ENCODE measurements at places on chromosomes 2 and 18.

GRCh38 chr2:47870641-47871540 is 35.4 kb downstream of the FBXO11 start:
- DNase-seq = no peak

DNA sequence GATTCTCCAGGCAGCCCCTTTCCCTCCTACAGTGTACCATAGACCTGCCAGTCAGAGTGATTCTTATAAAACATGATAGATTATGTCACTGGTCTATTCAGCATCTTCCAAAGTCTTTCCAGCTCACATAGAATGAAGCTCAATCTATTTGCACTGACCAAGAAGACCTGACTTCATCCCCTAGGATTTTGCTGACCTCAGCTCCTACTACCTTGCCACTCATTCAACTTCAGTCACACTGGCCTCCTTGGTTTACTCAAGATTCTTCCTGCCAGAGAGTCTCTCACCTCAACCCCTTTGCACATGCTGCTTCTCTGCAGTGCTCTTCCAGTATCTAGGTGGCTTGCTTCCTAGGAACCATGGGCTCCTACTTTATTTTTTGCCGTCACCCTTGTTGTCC is 392.9 kb downstream of the PID1 start:
- DNase-seq = no peak

DNA sequence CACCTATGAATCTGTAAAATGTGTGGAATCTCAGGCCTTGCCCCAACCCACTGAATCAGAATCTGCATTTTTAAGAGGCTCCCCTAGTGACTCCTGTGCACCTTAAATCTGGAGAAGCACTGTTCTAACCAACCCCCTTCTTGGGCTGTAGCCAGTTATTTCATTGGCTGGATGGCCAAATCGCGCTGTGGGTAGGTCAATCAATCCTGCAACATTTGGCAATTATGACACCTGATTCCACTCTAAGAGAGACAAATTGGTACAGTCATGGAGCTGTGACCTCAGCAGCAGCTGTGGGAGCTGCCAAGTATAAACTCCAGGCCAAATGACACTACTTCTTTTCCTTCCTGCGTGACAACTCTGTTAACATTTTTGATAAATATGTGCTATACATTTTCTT is 208.7 kb downstream of the CLIP4 start:
- no peak for DNase-seq

DNA sequence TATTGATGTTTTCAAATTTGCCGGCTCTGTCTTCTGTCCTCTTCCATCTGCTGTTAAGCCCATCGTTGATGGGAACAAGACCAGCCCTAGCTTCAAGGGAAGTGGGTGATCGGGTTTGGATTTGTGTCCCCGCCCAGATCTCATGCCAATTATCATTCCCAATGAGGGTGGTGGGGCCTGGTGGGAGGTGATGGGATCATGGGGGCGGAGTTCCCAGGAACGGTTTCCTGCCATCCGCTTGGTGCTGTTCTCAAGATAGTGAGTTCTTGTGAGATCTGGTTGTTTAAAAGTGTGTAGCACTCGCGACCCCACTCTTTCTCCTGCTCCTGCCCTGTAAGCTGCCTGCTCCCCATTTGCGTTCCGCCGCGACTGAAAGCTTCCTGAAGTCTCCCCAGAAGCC is 9.5 kb downstream of the ASB18 start:
- DNase-seq = no peak

DNA sequence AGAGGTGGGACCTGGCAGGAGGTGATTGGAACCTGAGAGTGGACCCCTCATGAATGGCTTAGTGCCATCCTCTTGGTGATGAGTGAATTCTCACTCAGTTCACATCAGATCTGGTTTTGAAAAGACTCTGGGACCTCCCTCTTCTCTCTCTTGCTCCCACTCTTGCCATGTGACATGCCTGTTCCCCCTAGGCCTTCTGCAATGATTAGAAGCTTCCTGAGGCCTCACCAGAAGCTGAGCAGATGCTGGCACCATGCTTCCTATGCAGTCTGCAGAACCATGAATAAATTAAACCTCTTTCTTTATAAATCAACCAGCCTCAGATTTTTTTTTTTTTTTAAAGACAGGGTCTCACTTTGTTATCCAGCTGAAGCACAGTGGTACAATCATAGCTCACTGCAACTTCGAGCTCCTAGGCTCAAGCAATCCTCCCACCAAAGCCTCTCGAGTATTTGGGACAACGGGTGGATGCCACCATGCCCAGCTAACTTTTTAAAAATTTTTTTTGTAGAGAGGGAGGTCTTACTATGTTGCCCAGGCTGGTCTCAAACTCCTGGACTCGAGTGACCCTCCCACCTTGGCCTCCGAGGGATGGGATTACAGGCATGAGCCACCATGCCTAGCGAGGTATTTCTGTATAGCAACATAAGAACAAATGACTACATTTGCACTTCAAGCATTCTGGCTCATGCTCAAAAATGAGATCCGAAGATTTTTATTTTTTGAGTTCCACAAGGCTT is 2.0 kb upstream of the ZFAND2B start:
- no peak for DNase-seq

DNA sequence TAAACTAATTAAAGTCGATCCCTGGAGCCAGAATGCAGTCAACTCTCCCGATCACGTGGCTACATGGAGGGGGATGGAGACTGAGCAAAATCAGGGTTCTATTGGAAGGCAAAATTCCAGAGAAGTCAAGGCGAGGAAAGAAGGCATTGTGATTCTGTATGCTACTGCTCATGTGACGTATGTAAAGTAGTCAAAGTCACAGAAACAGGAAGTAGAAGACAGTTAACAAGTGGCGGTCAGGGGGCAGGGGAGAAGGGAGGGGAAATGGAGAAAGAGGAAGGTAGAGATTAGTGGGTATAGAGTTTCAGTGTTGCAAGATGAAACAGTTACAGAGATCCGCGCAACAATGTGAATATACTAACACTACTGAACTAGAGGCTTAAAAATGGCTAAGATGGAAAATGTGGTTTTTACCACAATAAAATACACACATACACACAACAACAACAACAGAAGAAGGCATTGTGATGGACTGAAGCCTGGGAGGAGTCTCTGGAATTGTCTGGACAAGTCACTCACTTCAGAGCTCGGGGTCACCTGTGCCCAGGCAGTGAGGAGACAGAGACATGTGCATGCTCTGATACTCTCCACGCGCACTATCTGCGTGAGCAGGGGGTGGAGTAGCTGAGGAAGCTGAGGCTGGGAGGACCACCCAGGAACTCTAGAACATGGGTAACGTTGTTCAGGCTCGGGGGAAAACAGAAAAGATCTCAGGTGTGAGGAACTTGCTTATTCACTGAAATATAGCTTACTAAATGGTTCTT is 89.9 kb upstream of the CDCA7 start:
- DNase-seq = no peak

GRCh38 chr2:69701100-69701945 is 40.6 kb upstream of the ANXA4 start:
- DNase-seq = no peak

DNA sequence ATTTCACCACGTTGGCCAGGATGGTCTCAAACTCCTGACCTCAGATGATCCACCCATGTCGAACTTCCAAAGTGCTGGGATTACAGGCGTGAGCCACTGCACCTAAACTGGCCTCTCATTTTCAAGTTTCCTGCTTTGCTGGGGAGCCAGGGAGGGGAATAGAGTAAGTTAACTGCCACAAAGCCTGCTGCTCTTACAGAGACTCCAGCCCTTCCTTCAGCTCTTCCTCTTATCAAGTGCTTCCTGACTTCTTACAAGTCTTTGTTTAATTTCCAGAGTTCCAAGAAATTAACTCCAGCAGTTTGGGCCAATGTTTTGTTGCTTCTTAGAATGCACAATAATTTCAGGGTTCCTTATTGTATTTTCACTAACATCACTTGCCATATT is 24.3 kb upstream of the UBE2F start:
- no peak for DNase-seq

DNA sequence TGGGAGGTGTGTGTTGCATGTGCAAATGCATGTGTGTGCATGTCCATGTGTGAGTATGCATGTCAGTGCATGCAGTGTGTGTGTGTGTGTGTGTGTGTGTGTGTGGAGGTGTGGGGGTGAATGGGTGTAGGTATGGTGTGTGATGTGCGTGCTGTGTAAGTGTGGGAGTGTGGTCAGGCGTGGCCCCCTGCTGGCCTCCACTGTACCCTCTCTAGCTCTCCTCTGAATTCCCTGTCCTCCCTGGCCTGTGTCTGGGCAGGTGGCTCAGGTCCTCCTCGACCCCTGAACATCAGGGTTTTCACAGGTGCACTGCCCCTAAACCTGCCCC is 230.2 kb downstream of the CELF4 start:
- DNase-seq = no peak

DNA sequence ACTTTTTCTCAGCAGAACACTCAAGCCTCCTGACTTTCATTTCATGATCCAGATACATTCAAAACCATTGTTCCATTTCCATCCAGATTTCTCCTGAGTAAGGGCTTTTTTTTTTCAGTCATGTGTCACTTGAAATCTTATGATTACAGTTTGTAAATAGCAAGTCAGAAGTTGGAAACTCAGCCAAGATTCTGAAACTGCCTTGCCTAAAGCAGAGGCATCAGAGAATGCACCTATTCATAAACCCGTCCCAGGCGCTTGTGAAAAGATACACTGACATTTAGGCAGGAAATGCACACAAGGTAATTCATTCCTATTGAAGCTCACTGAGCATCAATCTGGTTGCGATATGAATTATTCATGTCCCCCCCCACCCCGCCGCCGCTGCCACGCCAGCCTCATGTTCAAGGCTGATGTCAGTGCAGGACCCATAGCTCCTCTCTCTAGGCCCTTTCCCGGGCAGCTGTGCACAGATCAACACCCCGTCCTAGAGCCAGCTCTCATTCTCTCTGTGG is 30.4 kb upstream of the MGAT4A start:
- DNase-seq = no peak

DNA sequence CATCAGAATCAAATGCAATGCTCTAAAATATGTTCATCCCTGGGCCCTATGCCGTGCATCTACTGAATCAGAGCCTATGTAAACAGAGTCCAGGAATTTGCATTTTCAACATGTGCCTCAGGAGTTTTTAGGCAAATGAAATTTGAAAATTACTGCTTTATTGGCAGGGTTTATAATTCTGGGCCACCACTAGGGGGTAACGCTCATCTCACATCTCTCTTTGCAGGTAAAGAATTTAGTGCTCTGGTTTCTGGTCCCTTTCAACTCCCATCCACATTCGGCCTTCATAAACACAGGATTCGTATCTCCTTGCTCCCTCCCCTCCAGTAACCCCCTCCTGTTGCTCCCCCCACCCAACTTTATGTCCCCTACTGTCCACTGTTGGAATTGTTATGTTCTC is 49.3 kb downstream of the LYPD6B start:
- no peak for DNase-seq

GRCh38 chr2:62654423-62654791 is 51.1 kb upstream of the EHBP1 start:
- DNase-seq = no peak

- DNase-seq = no peak
These were observed 173.7 kb upstream of the ATP5MC3 start for GRCh38 chr2:175355246-175355645.

DNA sequence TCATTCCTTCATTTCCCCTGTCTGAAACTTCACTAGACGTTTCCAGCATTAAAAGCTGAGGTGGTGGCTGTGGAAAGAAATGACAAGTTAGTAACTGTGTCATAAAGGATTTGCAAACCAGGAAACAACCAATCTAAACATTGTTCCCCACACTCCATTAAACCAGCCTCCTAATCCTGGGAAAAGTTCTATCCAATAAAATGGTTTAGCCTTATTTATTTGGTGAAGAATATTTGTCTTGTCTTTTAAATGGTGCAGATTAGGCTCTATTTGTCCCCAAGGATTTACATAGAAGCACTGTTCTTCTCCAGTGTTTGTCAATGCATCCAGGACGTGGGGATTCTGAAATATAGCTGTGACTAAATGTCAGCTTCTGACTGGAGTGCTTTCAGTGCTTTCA is 10.5 kb upstream of the DPP4 start:
- DNase-seq = no peak

DNA sequence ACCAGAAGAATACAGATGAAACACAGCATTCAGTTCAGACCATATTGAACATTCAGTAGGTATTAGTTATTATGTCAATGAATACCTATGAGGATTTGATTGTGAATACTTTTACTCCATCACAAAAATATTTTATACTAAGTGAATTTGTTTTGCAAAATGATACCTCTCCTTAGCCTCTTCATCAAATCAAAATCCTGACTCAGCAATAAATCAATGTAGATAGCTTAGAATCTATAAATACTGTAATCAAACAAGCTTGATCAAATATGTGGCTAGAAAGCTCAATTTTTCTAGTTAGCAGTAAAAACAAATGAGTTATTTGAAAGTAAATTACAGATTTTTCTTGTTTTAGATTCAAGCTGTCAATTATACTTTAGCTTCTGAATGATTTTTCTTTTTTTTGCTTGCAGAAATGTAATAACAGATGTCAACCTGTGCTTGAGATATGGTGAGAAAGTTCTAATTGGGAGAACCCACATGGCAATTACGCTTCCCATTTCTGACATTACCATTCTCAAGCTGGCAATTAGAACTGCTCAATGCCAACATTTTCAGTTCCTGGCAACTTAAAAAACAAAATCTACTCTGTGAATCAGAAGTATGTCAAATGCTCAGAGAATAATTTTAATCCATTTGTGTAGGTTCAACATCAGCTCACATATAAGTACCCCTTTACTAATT is 109.6 kb downstream of the PRELID3A start:
- no peak for DNase-seq

GRCh38 chr2:68385220-68385906 is 20.3 kb downstream of the PLEK start:
- DNase-seq = no peak

DNA sequence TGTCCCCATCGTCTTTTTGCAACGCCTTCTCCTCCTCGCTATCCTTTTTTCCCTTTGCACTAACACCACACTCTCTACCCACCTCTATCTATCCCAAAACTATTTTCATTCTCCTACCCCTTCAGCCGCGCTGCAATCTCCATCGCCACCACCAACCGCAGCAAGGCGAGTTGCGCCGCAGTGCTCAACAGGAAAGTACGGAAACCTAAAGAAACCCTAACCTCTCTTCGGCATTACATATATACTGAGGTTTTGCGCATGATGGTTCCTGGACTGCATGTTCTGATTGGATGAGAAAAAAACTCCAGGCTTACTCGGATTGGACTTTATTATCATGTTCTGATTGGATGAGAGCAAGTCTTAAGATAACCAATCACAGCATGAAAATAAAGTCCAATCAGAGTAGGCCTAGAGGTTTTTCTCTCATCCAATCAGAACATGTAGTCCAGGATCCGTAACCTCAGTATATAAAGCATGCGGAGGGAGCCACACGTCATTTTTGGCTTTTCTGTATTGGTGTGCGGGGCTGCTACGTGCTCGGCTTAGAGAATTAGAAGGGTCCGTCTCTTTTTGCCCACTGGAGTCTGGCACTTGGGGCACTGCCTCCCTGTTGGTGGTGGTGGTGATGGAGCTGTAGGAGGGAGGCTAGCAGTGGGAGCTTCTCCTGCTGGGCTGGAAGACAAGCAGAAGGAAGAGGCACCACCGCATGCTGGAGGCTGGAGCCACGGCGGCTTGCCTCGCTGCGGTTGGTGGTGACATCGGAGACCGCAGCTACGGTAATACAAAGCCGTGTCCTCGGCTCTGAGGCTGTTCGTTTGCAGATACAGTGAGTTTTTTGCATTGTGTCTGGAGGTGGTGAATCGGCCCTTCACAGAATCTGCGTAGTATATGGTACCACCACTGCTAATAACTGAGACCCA is 76.1 kb downstream of the TEKT4 start:
- no peak for DNase-seq
